ENCODE measurements at places on chromosomes 13 and 19. TPM values are rescaled to one million over a fixed set of nuclear protein-coding genes. Genes with fewer than 3 reads are reported as not detected.

DNA sequence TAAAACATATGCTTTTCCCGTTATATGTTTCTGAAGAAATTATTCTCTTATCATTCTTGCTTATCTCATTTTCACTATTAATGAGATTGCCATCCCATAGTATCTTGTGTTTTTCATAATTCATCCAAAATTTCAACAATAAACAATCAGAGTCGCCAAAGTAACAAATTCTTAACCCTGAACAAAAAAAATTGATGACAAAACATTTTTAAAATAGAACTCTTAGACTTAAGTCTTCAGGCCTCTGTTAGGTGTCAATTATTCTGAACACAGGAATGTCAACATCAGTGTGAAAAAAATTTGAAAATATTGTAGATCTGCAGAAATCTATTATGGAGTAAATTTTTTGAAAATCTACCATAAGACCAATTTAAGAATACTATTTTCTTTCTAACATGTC is 37.4 kb downstream of the NEK5 start:
- H3K4me3 ChIP-seq, result no peak overlapping the region
- H3K27me3 ChIP-seq, result no peaks in the 10 kb centered on the region
- no peak for DNase-seq
- no peaks in the 10 kb centered on the region for H3K4me1 ChIP-seq
- H3K36me3 ChIP-seq, result no peaks in the 10 kb centered on the region
- H3K27ac ChIP-seq, result no peak overlapping the region

DNA sequence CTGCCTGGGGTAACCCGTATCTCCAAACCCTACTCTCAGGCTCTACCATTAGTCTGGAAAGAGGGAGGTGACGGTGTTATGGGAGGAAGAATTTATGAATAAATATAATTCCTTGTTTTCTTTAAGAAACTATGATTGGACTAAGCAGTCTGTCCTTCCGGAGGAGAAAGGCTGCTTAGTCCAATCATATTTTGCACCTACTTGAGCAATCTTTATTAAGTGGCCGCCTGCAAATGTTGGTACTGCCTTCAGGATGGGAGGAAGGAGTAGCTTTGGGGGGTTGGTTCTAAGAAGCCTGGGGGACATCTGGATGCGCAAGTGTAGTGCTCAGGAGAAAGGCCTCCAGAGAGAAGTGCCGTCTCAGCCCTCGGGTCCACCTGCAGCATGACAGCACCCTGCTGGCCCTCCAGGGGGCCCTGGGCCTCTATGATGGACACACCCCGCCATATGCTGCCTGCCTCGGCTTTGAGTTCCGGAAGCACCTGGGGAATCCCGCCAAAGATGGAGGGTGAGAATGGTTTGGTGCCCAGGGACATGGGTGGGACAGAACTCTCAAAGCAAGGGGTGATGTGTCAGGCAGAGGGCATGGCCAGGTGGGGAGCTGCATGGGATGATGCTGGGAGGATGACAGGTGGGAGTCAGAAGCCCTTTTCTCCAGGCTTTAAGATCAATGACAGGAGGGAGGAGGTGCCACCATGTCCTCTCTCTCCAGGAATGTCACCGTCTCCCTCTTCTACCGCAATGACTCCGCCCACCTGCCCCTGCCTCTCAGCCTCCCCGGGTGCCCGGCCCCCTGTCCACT is 4.1 kb downstream of the ACP4 start:
- H3K4me1 ChIP-seq, result no peaks in the 10 kb centered on the region
- no peak overlapping the region for H3K4me3 ChIP-seq
- no peak overlapping the region for H3K27ac ChIP-seq

The OVOL3 gene
- total RNA-seq, result not detected

The ZNF846 gene
- total RNA-seq, result 20.4 TPM

- H3K27me3 ChIP-seq, result no peaks in the 10 kb centered on the region
- no peak overlapping the region for H3K4me3 ChIP-seq
- H3K27ac ChIP-seq, result no peak overlapping the region
- no peak for DNase-seq
- no peaks in the 10 kb centered on the region for H3K36me3 ChIP-seq
Observed at GRCh38 chr13:23462815-23463559, 29.5 kb upstream of the SACS start.

The SLC17A7 gene
- 1.3 TPM for total RNA-seq

GRCh38 chr19:16435238-16435917 is 36.4 kb downstream of the EPS15L1 start:
- no peak overlapping the region for H3K4me3 ChIP-seq
- peaks cover 22% of the 10 kb centered on the region for H3K4me1 ChIP-seq
- H3K27me3 ChIP-seq, result no peaks in the 10 kb centered on the region
- peak; percentile 33 for DNase-seq
- H3K36me3 ChIP-seq, result no peaks in the 10 kb centered on the region
- H3K27ac ChIP-seq, result peak overlapping the region; percentile 48

GRCh38 chr19:54208784-54209057 is 8.1 kb downstream of the RPS9 start:
- no peak overlapping the region for H3K4me3 ChIP-seq
- H3K4me1 ChIP-seq, result peaks cover 32% of the 10 kb centered on the region
- H3K27me3 ChIP-seq, result no peaks in the 10 kb centered on the region
- peaks cover 37% of the 10 kb centered on the region for H3K36me3 ChIP-seq
- no peak for DNase-seq
- H3K27ac ChIP-seq, result no peak overlapping the region

The PPFIA3 gene
- 5.0 TPM for total RNA-seq

The TMEM221 gene
- total RNA-seq, result 0.56 TPM

- H3K36me3 ChIP-seq, result no peaks in the 10 kb centered on the region
- H3K4me1 ChIP-seq, result peaks cover 64% of the 10 kb centered on the region
- H3K4me3 ChIP-seq, result no peak overlapping the region
- no peak for DNase-seq
- H3K27me3 ChIP-seq, result no peaks in the 10 kb centered on the region
- H3K27ac ChIP-seq, result peak overlapping the region; percentile 93
Observed at GRCh38 chr13:98480915-98481877, 95.7 kb downstream of the STK24 start.

GRCh38 chr19:3544742-3545668 is 6.0 kb downstream of the TEKTIP1 start:
- H3K4me3 ChIP-seq, result no peak overlapping the region
- peak; percentile 60 for DNase-seq

The ZNF738 gene
- total RNA-seq, result 8.6 TPM

DNA sequence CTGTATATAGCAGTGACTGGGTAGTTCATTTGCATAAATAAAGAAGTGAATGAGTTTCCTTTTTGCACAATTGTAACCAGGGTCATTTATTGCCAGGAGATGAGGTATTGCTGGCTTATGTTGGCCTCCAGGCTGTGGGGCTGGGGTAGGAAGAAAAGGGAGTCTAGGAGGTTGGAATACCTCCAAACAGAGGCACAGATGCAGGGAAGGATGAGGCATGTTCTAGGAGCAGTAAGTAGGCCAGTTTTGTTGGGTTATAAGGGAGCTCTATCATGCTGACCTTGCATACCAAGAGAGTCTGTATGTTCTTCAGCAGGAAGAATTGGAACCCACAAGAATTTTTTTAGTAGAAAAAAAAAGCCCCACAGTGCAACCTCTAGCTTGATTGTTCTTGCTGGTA is 17.2 kb upstream of the CYSLTR2 start:
- H3K4me3 ChIP-seq, result no peak overlapping the region
- no peaks in the 10 kb centered on the region for H3K36me3 ChIP-seq
- no peaks in the 10 kb centered on the region for H3K4me1 ChIP-seq
- H3K27ac ChIP-seq, result no peak overlapping the region
- H3K27me3 ChIP-seq, result no peaks in the 10 kb centered on the region
- no peak for DNase-seq

DNA sequence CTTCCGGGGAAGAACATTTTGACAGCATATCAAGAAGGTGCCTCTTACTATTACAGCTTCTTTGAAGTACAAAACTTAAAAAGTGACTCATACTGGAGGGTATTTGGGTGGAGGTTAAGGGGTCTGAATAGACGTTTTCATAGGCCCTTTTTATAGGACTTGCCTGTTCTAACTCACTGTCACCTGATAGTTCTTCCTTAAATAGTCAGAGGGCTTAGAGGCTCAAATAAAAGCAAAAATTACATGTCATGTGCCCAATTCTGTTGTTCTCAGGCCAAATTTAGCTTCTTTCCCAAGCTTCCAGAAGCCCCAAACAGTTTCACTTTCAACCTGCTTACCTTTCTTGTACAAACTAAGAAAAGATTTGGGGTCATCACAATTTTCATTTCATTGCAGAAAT is 16.1 kb upstream of the SLC46A3 start:
- H3K4me1 ChIP-seq, result no peaks in the 10 kb centered on the region
- no peaks in the 10 kb centered on the region for H3K36me3 ChIP-seq
- no peak for DNase-seq

The ZNF470 gene
- total RNA-seq, result 3.4 TPM

DNA sequence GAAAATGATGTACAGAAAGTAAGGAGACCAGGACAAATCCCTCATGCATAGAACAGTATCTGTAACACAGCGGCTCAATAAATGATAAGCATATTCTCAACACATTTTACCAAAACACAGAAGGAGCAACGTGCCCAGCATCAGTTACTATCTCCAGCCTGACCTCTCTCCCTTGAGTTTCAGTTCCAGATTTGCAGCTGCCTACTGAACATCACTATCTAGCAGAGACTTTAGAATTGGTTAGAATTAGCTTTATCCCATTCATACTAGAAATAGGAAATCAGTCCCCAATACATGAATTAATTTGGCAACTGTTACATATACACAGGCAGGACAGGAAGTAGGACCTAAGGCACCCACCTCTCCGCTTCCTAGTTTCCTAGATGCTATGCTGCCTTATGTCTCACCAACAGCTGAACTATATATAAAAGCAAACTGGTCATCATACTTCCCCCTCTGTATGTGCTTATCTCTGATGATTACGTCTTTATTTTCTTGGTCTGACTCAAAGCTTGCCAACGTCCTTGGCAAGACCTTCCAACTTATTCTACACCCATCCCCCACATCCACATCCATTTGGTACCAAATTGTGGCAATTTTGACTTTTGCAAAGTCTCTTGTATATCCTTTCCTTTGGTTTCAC is 61.1 kb downstream of the SACS start:
- peaks cover under 1% of the 10 kb centered on the region for H3K36me3 ChIP-seq
- H3K27ac ChIP-seq, result no peak overlapping the region
- H3K4me1 ChIP-seq, result peaks cover 4% of the 10 kb centered on the region
- H3K27me3 ChIP-seq, result no peaks in the 10 kb centered on the region

GRCh38 chr13:44400736-44401135 is 27.1 kb downstream of the SERP2 start:
- no peaks in the 10 kb centered on the region for H3K27me3 ChIP-seq
- no peaks in the 10 kb centered on the region for H3K36me3 ChIP-seq
- H3K4me1 ChIP-seq, result peaks cover 68% of the 10 kb centered on the region
- no peak overlapping the region for H3K27ac ChIP-seq
- no peak for DNase-seq

The ZFR2 gene
- not detected for total RNA-seq

DNA sequence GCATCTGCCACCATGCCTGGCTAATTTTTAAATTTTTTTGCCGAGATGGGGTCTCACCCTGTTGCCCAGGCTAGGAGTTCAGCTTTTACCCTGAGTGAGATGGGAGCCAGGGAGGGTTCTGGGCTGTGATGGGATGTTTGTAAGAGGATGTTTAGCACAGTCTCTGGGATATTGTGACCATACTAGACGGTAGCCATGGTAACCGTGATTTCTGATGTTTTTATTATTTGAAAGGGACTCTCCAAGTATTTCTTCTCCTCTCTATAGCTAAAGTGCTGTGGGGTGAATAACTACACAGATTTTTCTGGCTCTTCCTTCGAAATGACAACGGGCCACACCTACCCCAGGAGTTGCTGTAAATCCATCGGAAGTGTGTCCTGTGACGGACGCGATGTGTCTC is 10.4 kb downstream of the TSPAN16 start:
- no peaks in the 10 kb centered on the region for H3K27me3 ChIP-seq
- no peak overlapping the region for H3K4me3 ChIP-seq
- H3K27ac ChIP-seq, result no peak overlapping the region
- no peak for DNase-seq
- no peaks in the 10 kb centered on the region for H3K4me1 ChIP-seq

- no peaks in the 10 kb centered on the region for H3K4me1 ChIP-seq
- H3K27ac ChIP-seq, result no peak overlapping the region
- H3K4me3 ChIP-seq, result no peak overlapping the region
- no peaks in the 10 kb centered on the region for H3K27me3 ChIP-seq
- no peak for DNase-seq
Observed at GRCh38 chr13:34256236-34256635, 438.3 kb downstream of the RFC3 start.

DNA sequence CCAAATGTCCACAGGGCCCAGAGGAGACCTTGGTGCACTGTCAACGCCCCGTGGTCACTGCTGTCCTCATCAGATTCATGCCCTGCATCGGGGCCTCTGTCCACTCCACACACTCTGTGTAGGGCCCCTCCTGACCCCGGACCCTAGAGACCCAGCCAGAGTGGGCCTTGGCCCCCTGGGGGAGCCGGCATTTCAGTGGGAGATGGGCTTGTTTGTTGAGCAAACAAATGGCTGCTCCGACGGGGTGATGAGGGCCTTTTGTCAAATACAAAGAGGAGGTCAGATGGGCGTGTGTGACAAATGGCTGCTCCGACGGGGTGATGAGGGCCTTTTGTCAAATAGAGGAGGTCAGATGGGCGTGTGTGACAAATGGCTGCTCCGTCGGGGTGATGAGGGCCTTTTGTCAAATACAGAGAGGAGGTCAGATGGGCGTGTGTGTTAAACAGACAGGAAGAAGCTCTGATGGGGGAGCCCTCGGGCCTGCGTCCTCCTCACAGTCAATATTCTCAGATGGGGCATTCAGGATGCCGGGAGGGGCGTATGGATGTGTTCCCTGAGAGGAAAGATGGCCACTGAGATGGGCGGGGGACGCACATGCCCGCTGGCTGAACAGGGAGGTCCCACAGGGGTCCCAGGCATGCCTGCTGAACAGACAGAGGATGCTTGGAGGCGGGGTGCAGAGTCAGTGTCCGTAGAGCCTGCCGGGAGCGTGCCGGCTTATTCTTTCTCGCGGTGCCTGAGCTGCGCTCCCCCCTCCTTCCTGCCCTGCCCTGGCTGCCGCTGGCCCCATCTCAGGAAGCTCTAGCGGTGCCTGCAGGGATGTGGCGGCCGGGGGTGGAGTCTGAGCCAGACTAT is 36.3 kb downstream of the SMIM24 start:
- no peak for DNase-seq
- H3K27ac ChIP-seq, result peak overlapping the region; percentile 58
- H3K4me1 ChIP-seq, result peaks cover 34% of the 10 kb centered on the region
- H3K4me3 ChIP-seq, result no peak overlapping the region
- H3K27me3 ChIP-seq, result no peaks in the 10 kb centered on the region

DNA sequence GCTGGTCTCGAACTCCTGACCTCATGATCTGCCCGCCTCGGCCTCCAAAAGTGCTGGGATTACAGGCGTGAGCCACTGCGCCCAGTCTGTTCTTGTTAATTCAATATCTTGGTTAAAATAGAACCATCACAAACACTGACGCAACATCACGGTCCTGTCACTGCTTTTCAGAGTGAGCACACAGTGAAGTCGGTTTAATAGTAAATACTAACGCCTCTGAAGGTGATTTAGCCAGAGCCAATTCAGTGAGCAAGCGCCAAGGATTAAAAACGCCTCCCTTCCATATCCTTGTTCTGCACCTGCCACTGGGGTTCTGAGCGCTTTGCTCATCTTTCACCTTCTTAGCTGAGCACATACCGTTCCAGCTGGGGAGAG is 30.3 kb downstream of the LAMP1 start:
- H3K4me1 ChIP-seq, result no peaks in the 10 kb centered on the region
- H3K27ac ChIP-seq, result no peak overlapping the region
- no peaks in the 10 kb centered on the region for H3K27me3 ChIP-seq
